Skin of body (tissue), 3 donors: ENCODE measurements at places on chromosomes 4 and X.

DNA sequence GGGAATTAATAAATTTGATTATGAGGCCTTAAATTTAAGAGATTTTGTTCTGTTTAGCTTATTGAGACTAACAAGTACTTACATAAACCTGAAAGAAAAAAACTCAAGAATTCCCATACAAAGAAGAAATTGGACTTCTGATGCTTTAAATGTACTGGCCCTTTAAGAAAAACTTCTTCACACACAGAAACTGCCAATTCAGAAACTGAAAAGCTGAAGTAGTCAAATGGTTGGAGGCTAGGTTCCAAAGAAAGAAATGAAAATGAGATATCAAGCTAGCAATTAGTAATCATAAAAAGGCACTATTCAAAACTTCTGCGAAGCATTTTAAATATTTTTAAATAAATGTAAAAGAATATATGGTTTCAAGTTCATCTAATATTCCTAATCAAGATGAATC, 151.3 kb downstream of the THOC2 start:
- DNase-seq, result no peak

DNA sequence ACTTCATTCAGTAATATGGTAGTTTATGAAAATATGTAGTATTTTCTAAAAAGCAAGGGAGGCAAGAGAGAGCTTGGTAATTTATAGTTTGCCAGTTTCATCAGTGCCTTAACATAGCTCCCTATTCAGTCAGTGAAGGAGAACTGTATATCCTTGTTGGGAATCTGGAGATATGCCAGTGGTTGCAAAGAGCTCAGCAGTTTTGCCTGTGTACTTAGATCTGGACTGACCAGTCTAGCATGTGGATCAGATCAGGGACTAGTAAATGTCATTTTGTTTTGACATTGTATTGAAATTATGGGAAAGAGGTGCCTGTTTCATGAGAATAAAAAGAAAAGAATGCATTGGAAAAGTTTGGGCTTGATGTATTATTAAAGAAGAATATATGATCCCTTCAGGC, 88.6 kb downstream of the ZIC3 start:
- DNase-seq, result no peak

GRCh38 chrX:136395271-136395670, 92.5 kb upstream of the BRS3 start:
- no peak for DNase-seq

DNA sequence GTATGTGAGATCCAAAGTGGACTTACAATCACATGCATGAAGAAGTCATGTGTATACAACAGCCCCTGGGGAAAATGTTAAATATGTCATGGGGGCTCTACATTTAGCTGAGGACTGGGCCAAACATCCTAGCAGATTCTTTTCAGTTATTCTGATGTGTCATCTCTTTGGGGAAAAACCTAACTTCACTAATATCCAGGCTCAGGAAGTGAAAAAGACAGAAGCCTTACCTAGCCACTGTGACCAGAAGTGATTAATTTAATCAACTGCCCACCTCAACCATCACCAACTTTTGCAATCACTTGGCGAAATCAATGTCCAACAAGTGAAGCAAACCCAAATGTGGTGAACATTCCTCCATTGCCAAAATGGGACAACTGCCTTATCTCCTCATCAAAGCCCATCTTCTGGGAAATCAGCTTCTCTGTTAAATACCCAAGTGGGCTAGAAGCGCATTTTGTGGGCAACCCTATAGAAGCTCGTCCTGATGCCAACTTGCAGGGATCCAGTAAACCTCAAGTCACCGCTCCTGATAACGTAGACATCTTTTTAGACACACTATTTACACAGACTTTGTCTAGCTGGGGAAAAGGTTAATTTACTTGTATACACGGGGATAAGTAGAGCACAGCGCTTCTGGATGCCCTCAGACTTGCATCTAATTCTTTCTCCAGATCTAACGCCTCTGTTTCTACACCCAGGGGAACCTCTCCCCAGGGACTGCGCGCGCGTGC, 1.4 kb upstream of the HHIP start:
- no peak for DNase-seq

- DNase-seq, result no peak
Measured at GRCh38 chr4:16730522-16731205, 167.8 kb downstream of the LDB2 start.

DNA sequence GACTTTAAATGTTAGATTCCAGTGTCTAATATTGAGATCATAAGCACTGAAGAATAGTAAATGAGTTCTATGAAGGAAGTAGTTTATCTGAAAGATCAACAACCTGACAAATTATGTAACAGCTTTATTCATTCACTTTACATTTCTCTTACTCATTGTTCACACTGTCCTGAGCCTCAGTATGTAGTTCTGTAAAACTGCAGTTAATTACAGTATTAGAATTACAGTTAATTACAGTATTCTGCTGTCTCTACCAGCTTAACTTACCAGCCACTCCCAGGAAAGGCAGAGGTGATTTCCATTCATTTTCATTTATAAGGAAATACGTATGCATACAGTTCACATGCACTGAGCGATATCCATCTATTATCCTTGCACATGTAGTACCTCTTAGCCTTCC, 32.7 kb downstream of the NFKB1 start:
- DNase-seq, result no peak

DNA sequence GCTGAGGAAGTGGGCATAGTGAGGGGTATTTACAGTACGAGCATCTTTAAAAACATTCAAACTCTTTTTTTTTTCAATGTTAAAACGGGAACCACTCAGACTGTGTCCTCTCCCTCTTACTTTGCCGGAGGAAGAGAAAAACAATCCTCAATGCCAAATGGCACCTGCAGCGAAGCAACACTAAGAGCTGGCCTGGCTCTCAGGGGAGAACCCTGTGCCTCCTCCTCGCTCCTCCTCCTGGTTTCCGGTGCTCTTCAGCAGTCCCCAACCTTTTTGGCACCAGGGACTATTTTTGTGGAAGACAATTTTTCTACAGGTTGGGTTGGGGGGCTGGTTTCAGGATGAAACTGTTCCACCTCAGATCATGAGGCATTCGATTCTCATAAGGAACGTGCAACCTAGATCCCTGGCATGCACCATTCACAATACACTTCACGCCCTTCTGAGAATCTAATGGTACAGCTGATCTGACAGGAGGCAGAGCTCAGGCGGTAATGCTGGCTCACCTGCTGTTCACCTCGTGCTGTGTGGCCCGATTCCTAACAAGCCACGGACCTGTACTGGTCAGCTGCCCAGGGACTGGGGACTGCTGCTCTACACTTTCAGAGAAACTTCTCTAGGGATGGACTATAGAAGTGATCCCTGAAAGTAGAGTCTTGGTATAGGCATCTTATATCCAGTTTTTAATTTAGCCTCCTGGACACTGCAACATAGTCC, 404.1 kb downstream of the RAPGEF2 start:
- DNase-seq, result no peak

DNA sequence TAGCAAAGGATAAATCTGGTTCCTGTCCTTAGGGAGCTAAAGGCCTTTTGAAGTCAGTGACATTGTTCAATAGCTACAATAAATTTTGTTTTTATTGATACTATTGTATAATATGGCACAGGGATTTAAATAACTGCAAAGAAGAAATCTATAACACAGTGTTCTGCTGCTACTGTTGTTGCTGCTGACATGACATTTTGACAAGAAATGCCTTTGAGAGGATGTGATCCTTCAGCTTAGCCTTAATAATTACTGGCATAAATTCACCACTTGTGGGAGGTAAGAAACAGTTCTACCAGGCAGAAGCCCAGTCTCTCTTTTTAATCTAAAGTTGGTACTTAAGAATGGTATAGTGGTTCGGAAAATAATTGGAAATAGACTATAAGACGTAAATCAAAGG, 4.1 kb downstream of the SULT1E1 start:
- DNase-seq, result no peak

DNA sequence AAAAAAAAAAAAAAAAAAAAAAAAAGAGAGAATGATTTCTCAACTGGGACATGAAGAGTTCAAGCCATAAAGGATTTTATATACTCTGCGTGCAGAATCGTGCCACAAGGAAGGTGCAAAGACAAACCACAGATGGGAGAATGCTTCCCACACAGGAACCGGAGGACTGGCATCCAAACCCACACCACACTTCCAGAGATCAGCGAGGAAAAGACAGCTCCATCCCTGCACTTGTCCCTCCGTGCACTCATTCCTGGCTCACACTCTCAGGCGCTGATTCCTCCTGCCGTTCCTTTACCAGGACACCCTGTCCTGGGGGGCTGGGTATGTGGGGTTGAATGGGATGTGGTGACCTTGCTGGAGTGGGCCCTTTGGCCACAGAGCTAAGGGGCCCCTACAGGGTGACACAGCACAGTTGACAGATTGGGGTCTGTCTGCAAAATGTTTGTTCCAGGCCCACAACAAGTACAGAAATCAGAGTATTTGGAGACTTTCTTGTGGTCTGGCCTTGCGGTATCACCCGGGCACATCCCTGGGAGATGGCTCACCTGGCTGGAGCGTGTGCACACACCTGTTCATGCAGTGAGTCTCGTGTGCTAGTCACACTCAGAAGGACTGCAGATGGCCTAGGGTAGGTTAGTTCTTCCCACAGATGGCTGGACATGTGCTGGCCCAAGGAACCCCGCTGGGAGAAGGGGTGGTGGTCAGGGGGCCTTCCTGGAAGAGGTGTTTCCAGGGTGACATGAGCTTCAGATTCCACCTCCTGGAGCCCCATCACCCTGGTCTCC, 55.4 kb upstream of the GPR78 start:
- DNase-seq, result no peak

DNA sequence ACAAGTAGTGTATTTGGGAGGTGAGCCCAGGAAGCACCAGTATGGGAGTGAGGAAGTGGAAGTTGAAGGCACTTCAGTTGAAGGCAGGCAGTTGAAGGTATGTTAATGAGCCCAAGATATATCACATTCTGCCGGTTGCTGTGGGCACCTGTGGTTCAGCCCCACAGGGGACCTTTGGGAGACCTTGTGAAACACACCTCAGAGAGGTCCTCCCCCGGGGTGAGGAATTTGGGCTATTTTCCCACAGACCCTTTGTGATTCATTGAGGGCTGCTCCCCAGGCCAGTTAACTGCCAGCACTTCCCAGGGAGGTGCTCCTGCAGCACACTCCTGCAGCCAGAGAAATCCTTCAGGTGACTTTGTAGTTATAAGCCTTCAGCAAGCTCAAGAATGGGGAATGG, 45.9 kb downstream of the PTCHD1 start:
- no peak for DNase-seq

GRCh38 chr4:87423317-87424098, 1.1 kb downstream of the NUDT9 start:
- no peak for DNase-seq

DNA sequence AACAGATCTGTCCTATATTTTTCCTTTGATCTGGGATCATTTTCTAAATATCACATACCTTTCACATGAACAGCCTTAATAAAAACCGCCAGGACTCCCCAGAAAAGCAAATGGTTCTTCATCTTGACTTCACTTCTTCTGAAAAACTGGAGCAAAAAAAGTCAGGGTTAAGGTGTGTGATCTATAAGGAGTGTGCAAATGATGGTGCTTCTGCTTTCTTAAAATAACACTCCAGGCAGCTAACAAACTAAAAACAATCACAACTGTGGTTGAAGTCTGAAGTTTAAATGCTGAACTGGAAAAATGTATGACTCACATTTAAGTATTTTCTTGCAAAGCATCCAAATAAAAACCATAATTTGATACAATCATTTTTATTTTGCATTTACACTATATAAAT, at the start of gene JCHAIN:
Gene JCHAIN, minus strand, starts transcription at position 140 of the 400 bp plus-strand sequence. Its CDS starts 18 bp downstream, at position 122.
- no peak for DNase-seq

DNA sequence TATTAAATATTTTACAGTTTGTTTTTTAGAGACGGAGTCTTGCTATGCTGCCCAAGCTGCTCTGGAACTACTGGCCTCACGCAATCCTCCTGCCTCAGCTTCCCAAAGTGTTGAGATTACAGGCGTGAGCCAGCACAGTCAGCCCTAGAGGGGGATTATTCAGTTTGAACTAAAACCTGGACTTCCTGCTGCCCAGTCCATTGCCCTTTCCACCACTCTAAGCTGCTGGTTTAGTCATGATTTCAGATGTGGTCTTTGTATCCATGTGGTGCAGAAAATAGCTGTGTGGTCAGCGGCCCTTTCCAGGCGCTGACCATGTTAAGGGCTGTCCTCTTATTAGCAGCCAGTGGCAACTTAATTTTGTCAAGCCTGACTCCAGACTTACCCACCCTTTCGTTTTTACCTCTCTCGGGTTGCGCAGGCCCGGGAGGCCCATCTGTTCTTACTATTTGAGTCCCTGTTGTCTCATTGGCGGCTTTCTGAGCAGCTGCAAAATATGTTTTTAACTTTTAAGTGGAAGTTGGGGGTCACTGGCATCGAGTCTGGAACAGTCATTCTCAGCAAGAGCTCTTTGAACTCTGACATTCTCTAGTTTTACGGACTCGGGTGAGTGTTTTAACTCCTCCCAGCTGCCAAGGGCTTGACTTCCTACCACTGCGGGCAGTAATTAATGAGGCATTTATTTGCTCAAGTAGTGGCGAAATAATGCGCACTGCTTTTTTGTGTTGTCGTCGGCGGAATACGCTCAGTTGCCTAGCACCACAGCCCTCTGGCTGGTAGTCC, 773 bp upstream of the VMA21 start:
- DNase-seq, result peak; percentile 63

GRCh38 chrX:2243913-2244460, 256.8 kb downstream of the DHRSX start:
- DNase-seq, result no peak

GRCh38 chr4:38313999-38314561, 349.9 kb upstream of the KLF3 start:
- no peak for DNase-seq

DNA sequence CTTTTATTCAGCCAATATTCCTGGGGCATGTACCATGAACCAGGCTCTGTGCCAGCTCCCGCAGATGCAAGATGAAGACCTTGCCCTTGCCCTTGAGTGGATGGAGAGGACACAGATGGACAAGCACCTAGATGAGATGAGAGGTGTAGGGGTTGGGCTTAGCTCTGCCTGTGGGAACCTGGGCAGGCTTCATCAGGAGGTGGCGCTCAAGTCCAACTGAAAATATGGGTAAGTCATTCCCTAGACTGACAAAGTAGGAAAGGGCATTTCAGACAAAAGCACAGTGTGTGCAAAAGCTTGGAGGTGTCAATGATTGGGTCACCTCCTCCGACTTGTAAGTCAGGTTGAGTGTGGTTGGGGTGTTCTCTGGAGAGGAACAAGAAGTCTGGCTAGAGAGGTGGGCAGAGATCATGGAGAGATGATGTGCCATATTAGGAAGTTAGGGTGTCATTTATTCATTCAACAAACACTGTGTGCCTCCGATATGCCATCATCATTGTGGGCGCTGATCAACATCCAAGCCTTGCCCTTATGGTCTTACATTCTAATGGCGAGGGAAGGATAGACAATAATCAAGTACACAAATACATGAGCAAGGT, 64.6 kb downstream of the ANAPC4 start:
- peak; percentile 21 for DNase-seq

DNA sequence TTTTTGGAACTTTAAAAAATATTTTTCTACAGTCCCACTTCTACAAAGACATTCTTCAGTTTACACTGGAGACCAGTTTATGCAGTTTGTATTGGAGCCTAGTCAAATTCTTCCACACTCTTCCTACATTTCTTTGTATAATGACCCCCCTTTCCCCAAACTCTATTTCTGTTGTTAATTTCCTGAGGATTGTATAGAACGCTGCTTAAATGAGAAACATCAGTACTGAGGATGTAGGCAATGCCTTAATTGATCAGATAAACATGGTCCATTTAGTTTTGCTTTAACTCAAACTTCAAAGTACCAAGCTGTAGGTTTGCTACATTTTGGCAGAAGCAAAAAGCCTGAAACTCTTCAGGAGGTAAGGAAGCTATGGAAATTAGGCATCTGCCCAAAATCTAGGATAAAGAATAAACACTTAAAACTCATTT, 155.5 kb downstream of the SLC7A11 start:
- DNase-seq, result peak; percentile 86
